ENCODE measurements at places on chromosomes 2 and 18.
A peak's percentile ranks its signal among the peaks of the same experiment; 100 is the strongest.

- DNase-seq = no peak
Observed at GRCh38 chr2:86704459-86704971, 15.6 kb upstream of the RMND5A start.

GRCh38 chr2:39625193-39625926 is 40.4 kb upstream of the TMEM178A start:
- no peak for DNase-seq

DNA sequence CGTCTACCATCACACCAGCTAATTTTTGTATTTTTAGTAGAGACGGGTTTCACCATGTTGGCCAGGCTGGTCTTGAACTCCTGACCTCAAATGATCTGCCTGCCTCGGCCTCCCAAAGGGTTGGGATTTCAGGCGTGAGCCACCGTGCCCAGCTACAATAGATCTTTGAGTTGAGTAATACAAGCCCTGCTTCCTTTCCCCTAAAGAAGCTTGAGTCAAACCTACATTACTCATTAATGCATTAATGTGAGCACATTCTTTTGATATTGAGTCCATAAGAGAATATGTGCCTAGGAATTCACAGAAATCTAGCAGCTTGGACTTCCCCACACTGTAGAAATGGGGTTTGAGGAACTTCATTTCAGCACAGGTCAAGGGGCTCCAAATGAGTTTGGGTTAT is 39.6 kb downstream of the PSMG2 start:
- no peak for DNase-seq

GRCh38 chr2:136334967-136335366 is 217.0 kb upstream of the CXCR4 start:
- DNase-seq = no peak

DNA sequence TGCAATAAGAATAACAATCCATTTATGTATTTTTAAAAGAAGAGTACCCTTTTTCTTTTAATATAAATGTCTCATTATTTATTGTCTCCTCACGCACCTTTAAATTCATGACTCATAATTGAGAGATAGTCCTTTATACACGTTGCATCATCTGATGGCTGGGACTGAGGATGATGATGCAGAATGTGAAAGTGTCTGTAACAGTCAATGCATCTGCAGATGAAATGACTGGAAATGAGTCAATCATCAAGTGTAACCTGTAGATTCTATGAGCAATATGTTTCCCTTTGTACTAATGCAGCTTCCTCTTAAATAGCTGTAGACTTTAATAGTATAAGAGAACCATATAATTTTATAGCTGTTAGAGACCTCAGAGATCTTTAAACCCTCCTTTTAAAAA is 26.1 kb upstream of the SYT4 start:
- DNase-seq = no peak

GRCh38 chr2:18154812-18155211 is 276.3 kb downstream of the KCNS3 start:
- no peak for DNase-seq

DNA sequence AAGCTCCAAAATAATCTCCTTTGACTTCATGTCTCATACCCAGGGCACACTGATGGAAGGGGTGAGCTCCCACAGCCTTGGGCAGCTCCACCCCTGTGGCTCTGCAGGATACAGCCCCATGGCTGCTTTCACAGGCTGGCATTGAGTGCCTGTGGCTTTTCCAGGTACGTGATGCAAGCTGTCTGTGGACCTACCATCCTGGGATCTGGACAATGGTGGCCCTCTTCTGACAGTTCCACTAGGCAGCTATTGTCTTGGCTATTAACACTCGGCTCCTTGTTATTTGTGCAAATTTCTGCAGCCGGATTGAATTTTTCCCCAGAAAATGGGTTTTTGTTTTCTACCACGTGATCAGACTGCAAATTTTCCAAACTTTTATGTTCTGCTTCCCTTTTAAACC is 634.2 kb downstream of the TSN start:
- no peak for DNase-seq

GRCh38 chr2:164764474-164764873 is 77.1 kb downstream of the COBLL1 start:
- no peak for DNase-seq

GRCh38 chr18:79353267-79353666 is 42.5 kb upstream of the NFATC1 start:
- DNase-seq = no peak

DNA sequence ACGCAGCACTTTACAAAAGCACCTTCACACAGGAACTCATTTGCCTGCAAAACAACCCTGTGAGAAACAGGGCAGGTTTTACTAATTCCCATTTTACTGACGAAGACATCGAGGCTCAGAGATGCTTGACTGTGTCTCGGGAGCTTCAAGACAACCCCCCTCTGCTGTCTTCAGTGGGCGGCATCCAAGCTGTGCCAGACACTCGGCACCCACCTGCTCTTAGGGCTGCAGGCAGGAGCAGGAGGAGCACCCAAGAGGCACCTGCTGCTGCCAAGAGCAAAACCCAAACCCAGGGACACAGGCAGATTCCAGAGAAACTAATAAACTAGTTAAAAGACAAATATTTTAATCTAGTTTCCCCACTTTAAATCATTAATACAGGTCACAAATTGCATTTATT is 67.9 kb downstream of the PPP4R1 start:
- DNase-seq = no peak

DNA sequence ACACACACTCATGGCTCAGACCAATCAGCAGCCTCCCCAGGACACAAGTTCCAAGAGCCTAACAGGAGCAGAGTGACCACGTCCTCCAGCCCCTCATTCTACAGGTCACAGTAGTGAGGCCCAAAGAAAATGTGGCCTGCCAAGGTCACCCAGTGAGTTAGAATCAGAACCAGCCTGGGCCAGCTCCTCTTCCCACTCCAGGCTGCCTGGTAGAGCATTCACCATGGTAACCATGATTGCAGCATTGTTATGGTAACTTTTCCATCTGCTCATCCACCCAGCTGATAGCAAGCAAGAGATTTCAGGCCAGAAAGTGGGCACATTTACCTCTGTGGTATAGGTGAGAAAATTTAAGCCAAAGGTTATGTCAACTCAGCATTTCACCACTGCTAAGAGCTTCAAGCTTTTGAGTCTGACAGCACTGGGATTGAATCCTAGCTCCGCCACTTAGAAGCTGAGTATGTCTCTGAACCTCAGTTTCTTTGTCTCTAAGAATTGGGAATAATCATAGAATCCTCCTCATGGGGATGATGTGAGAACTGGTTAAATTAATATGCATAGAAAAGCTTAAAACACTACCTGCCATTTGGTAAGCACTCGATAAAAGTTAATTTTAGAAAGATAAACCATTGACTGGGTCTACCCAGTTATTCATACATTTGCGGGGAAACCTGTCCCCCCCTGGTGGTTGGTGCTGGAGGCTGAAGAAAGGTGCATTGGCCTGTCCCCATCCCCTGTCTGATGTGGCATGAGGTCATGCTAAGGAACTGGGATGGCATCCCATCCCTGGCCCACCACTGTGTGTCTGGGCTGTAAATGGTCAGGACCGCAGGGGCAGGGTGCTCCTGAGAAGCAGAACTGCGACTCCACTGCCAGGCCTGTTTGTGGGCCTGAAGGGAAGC is 181.5 kb downstream of the KLHL29 start:
- DNase-seq = peak; percentile 14

GRCh38 chr2:70678576-70679143 is 89.3 kb downstream of the ADD2 start:
- no peak for DNase-seq

DNA sequence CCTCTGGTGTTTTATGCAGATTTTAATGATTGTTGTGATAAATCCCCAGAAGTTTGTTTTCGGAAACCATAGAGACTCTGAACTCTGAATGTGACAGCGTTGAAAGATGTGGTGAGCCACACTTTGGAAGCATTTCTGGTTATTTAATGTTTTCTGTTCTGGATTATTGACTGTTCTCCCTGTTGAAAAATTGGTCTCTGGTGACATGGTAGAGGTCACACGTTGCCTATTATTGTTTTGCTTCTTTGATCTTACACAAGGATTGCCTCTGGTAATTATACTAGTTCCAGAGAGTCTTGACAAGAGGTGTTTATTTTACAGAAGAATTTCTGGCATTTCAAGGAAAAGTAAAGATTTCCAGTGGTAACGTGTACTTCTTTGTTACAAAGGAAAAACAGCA is 127.1 kb downstream of the GREB1L start:
- no peak for DNase-seq

- DNase-seq = no peak
Observed at GRCh38 chr2:188444106-188444835, 152.6 kb downstream of the GULP1 start.

GRCh38 chr2:28547906-28548600 is 52.2 kb downstream of the PLB1 start:
- no peak for DNase-seq

DNA sequence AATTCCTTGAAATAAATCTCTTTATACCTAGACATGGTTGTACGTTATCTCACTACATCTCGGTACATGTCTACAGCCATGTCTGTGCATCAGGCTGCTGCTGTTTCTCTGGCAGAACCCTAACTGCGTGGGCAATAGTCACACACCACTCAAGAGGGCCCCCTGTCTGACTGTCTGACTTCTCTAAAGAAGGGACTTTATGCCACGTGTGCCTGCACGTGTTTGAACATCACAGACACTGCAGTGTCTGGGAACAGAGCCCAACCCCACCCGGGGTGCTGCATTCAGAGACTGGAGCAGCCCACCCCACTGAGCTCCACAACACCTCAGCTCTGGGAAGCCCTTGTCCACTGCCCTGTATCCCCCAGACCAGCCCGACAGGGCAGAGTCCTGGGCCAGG is 55.0 kb downstream of the KIF1A start:
- no peak for DNase-seq

DNA sequence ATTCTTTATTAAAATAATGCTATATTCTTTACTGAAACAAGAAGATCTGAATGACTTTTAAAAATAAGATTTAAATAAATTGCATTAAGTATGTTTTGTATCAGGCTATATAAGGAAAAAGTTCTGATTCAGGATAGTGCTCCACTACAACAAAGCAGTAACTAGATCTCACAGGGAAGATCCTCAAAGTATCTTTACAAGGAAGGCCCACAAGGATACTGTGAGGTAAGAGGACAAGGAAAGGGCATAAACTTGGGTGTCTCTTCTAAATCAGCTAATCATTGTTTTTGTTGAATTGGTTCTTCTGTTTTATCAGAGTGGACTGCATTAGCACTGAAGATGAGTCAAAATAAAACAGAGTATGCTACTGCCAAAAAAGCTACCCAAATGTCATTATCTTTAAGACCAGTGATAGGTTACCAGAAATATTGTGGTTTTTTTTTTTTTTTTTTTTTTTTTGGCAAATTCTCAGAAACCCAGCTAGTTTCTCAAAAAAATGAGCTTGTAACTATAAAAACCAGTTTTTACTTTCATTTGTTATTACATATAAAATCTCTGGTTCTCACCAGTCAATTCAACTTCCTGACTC is 160.9 kb downstream of the BAZ2B start:
- no peak for DNase-seq

DNA sequence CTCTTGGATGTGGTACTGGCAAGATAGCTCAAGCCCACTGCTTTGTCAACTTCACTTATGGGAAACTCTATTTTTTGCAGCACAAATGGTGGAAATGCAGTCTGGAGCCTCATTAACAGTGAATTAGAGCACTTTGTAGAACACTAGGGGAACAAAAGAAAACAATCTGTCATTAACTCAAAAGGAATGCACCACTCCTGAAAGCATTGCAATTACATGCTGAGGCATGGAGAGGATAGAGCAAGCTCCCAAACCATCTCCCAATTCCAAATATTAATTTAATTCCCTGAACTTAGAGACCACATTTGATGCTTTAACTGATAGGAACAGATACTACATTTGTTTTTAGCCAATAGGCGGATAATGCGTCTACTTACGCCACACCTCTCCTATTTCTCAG is 32.8 kb upstream of the TANC1 start:
- DNase-seq = no peak

DNA sequence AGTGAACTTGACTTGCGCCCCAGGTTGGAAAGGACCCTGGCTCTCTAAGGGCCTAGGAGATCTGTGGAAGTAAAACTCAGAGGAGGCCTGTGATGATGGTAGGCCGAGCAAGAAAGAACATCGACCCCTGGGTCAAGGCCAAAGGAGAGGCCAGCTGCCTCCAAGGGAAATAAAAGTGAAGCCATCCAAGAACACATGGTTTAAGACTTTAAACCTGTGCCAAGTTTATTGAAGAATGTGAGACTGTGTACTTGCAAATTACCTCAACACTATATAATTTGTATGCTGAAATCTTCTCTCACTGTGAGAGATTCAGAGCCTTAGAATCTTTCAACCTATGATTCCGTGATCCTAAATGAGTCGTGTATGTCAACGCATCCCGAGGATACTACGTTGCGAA is 40.7 kb upstream of the COBLL1 start:
- DNase-seq = no peak

GRCh38 chr2:227862227-227862740 is 9.1 kb upstream of the DAW1 start:
- no peak for DNase-seq

- DNase-seq = peak; percentile 94
Observed at GRCh38 chr2:231464576-231465540, 574 bp upstream of the NCL start.

DNA sequence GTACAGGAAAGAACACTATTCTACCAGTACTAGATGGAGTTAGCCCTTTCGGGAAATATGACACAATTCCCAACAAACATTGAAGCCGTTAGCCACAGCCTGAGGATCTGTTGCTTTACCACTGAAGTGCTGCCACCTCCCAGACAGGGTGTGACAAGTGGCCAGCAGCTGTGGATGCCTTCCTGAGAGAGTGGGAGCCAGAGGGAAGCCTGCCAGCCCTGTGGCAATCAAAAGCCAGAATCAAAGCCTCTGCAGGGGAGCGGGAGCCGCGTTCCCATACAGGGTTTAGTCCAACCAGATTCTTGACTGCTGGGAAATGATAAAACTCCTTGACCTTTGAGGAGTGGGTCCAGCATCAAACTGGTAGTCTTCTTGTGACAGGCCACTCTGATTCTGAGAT is 38.0 kb downstream of the SLC4A1AP start:
- no peak for DNase-seq

- DNase-seq = no peak
Observed at GRCh38 chr18:45806226-45806625, 19.2 kb upstream of the SIGLEC15 start.

- no peak for DNase-seq
Observed at GRCh38 chr2:45678791-45679348, 27.4 kb downstream of the PRKCE start.

DNA sequence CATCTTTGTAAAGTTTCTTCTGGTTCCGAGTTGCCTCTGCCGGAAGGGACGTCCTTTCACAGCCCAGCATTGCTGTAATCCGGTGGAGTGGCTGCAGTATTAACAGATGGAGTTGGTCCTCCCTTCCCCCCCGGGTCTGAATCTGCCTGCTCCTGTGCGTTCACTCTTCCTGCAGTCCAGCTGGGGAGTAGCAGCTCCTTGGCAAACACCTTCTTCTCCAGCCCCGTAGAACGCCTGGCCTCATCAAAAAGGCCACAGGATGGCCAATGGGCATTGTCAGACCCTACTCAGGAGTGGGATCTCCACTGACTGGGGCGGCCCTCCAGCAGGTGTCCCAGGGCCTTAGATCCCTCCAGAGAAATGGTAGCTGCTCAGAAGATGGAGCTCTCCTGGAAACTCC is 234.0 kb downstream of the FAM210A start:
- DNase-seq = no peak

GRCh38 chr18:60649107-60649506 is 276.5 kb upstream of the MC4R start:
- no peak for DNase-seq
